Epithelial cell of proximal tubule (primary cell): ENCODE measurements at places on chromosomes 2 and 18.

DNA sequence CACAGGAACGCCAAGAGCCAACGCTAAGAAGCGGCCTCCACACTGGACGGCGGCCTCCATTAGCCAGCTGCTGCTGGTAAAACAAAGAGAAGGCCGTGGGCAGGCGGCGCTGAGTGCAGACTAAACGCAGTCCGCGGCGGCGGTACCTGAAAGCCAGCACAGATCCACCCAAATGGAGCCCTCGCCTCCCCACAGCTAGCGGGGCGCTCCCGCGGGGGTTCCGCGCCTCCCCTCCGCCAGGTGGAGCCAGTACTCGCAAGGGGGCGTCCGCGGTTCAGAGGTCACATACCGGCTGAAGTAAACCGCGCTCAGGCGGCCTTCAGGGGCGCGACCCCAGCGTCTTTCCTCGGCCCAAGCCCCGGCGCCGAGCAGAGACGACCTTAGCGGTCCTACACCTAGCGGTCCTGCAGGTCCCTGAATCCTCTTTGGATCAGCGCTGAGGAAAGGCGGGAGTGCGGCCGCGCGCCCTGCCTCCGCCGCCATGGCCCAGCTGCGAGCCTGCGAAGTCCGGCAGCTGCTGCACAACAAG is 293.1 kb upstream of the ERBB4 start:
- DNase-seq, result no peak

GRCh38 chr18:37042381-37042780 is 213.5 kb downstream of the KIAA1328 start:
- no peak for DNase-seq

GRCh38 chr2:232410238-232410900 is 3.7 kb downstream of the ALPG start:
- no peak for DNase-seq

GRCh38 chr2:43818761-43819160 is 19.9 kb downstream of the ABCG5 start:
- DNase-seq, result no peak

DNA sequence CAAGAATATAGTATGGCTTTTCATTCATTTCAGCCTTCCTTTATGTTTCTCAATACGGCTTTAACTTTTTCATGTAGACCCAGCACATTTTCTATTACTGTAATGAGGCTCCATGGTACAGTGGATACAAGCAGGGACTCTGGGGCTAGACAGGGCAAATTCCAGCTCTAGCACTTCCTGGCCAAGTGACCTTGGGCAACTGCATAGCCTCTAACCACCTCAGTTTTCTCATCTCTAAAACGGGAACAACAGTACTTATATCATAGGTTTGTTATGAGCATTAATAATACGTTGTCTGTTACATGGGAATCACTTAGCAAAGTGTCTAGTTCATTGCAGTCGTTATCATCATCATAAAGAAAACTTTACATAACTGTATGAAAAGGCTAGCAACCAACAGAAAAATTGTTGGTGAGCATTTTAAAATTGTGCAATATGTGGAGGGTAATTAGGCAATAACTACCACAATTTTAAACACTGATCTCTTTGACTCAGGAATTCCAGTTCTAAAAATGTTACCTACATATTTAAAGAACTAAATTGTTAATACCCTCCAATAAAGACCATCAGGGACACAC is 13.7 kb upstream of the RMDN2 start:
- no peak for DNase-seq

DNA sequence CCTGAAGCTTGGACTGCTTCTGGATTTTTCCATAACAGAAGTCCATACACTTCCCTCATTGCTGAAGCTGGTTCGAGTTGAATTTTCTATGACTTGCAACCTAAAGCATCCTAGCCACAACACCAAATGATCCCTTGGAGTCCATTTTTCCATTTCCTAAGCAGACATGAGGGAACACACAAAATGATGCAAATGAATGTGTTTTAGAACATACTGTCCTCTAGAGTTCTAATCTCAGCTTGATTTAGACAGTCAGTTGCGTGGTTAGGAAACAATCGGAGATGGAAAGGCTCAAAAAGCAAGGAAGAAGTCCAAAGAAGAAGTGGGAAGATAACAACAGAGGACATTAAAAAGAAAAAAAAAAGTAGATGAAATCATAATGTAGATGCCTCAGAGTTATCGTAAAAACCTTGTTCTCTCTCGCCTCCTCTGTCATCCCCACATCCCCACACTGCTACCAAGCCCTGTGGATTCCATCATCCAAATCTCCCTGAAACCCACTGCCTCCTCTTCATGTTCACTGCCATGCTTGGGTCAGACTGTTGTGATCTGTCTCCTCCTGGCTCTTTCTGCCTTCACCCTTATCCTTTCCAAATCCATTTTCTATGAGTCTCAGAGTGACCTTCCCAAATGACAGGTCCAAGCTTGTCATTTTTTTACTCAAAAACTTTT is 58.4 kb downstream of the TMEM247 start:
- no peak for DNase-seq
